Temporal lobe (tissue), 4 donors: ENCODE measurements at places on chromosomes 13 and 19. TPM values are rescaled to one million over a fixed set of nuclear protein-coding genes. Genes with fewer than 3 reads are reported as not detected.

The FUT1 gene
- total RNA-seq: 0.49 TPM

The STOML3 gene
- 0.25 TPM for total RNA-seq

The SLC17A7 gene
- total RNA-seq: 33.4 TPM

The GCDH gene
- 16.7 TPM for total RNA-seq

The TRAPPC5 gene
- 12.3 TPM for total RNA-seq

The SIGLEC10 gene
- total RNA-seq: 1.2 TPM

The S1PR4 gene
- total RNA-seq: not detected

The IGSF23 gene
- not detected for total RNA-seq

The ANGPTL8 gene
- total RNA-seq: not detected

The C19orf18 gene
- 0.25 TPM for total RNA-seq

The MADCAM1 gene
- 0.74 TPM for total RNA-seq

The IFNL1 gene
- not detected for total RNA-seq

The VSTM2B gene
- total RNA-seq: 15.5 TPM

The BTBD2 gene
- total RNA-seq: 56.5 TPM

The IL27RA gene
- 5.9 TPM for total RNA-seq

The GPATCH1 gene
- total RNA-seq: 9.1 TPM

The PCDH8 gene
- total RNA-seq: 52.6 TPM
